HS-27A (cell line): ENCODE measurements at places on chromosomes 13 and 19.

- no peak for DNase-seq
Measured at GRCh38 chr19:39410017-39410830, 2.2 kb upstream of the PLEKHG2 start.

- DNase-seq, result no peak
Measured at GRCh38 chr13:106173346-106173745, 362.1 kb downstream of the EFNB2 start.

DNA sequence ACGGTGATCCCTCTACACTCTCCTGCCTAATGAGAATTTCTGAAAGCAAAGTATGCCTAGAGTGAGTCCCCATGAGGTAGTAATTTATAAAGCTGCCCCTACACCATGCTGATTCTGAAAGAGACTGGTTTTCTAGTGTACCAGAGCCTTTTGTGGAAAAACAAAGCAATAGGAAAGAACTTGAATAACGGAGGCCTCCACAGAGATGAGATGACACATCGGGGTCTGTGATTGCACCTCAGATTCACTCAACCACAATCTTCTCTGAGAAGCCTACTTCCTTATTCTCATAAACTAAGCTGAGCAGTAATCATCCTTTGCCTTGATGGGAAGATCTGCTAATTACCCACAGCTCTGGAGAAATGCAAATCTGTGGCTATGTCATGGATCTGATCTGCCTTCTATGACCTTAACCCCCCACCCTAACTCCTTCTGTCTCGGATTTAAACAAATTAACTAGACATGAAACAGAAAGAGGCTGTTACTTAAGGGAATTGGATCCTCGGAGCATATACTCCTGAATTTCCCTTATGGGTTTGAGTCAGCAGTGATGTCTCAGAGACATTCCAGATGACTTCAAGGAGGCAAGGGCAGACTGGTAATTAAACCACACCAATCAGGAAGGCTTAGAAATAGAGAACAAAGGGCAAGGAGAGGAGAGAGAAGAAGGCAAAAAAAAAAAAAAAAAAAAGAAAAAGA, 128.0 kb downstream of the DCT start:
- no peak for DNase-seq

DNA sequence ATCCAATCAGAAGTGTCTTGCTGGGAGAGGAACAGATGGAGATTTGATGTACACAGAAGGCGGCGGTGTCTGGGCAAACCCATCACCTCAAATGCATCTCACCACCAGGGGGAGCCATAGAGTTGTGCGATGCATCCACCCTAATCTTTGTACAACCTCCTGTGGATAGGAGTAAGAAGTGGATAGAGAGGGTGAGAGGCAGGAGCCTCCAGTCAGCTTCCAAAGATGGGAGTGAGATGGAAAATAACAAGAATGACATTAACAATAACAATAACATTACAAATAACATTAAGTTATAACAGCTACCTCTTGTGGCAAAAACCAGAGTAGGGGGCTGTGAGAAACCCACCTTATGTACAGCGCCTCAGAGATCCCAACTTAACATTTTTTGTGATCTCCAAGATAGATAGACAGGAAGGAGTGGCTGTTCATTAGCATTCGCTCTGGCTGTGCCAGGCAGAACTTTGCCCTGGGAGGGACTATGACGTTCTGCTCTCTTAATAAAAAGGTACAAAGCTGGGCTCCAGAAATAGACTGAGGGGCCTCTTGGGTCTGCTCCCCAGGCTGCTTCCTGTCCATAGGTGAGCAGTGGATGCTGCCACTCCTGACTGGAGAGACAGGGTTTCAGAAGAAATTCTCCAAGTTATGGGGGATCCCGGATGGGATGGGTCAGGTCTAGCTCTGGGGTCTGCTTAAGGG, 5.2 kb upstream of the CEACAM18 start:
- DNase-seq, result peak; percentile 22

DNA sequence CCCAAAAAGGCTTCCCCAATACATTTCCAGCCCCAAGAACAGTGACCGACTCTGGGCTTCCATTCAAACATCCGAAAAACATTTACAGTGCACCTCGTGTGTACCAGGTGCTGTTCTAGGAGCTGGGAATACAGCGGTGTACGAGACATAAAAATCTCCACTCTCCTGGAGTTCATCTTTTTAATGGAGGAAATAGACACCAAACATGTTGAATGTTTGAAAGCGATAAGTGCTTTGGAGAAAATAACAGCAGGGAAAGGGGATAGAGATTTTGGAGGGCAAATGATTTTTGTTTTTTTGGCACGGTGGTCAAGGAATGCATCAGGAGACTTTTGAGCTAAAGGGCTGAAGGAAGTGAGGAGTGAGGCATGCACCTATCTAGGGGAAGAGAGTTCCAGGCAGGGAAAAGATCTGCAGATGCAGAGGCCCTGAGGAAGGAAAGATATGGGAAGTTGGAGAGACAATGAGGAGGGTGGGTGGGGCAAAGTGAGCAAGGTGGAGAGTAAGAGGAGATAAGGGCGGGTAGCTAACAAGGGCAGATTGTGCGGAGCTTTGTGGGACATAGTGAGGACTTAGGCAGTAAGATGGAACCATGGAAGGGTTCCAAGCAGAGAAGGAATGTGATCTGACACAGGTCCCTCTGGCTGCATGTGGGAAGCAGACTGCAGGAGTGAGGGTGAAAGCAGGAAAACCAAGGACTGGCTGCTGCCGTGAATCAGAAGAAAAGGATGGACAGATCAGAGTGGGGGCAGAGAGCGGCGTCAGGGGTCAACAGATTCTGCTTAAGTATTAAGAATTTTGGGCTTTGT, 703 bp upstream of the FBL start:
- DNase-seq, result no peak

- DNase-seq, result peak; percentile 87
Measured at GRCh38 chr19:49847731-49848696, 2.9 kb upstream of the PTOV1 start.

DNA sequence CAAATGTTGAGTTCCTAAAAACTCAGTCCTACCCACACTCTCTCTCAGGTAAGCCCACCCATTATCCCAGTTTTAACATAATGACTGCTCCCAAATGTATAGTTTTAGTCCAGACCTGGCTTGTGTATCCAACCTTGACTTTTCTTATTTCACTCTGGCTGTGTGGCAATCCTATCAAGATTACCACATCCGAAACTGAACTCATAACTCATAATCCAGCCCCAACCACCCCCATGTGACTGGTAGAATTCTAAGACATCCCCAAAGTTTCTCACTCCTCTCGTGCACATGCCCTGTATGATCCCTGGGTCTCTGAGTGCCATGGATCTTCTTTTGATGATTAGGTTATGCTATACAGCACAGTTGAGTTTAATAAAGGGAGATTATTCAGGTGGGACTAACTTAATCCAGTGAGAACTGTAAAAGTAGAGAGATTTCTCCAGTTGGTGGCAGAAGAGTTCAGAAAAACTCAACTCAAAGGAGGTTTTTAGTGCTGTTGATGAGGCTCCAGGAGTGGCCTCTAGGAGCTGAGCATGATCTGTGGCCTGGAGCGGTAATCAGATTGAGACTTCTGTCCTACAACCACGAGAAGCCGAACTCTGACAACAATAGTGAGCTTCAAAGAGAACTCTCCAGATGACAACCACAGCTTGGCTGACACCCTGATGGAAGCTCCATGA, 413.4 kb downstream of the ZNF536 start:
- DNase-seq, result no peak

GRCh38 chr19:15282311-15282705, 50.0 kb downstream of the BRD4 start:
- DNase-seq, result no peak

DNA sequence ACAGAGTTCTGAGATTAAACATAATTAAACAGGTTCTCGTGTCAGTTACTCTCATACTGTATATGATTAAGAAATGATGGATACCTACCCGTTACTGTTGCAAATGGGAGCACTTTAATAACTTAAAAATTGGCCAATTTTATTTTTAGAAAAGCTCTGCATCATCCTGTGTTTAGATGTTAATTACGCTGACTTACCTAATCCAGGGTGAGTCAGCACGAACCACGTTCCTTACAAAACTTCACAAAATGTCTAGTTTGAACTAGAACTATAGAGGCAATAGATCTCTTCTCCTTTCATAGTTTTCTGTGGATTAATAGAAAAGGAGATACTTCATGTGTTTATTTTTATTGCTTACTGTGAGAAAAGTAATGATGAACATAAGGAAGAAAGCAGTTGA, 363.9 kb downstream of the MYO16 start:
- no peak for DNase-seq

DNA sequence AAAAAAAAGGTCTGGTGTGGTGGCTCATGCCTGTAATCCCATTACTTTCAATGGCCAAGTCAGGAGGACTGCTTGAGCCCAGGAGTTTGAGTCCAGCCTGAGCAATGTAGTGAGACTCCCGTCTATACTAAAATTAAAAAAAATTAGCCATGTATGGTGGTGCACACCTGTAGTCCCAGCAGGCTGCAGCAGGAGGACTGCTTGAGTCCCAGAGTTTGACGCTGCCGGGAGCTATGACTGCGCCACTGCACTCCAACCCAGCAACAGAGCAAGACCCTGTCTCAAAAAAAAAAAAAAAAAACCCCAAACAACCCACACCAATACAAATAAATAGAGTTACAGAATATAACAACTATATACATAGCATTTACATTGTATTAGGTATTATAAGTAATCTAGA, 65.7 kb downstream of the MICU2 start:
- no peak for DNase-seq

GRCh38 chr13:89150362-89150761, 1479.2 kb downstream of the SLITRK5 start:
- DNase-seq, result no peak

- DNase-seq, result no peak
Measured at GRCh38 chr19:489418-490196, 6.7 kb upstream of the MADCAM1 start.

DNA sequence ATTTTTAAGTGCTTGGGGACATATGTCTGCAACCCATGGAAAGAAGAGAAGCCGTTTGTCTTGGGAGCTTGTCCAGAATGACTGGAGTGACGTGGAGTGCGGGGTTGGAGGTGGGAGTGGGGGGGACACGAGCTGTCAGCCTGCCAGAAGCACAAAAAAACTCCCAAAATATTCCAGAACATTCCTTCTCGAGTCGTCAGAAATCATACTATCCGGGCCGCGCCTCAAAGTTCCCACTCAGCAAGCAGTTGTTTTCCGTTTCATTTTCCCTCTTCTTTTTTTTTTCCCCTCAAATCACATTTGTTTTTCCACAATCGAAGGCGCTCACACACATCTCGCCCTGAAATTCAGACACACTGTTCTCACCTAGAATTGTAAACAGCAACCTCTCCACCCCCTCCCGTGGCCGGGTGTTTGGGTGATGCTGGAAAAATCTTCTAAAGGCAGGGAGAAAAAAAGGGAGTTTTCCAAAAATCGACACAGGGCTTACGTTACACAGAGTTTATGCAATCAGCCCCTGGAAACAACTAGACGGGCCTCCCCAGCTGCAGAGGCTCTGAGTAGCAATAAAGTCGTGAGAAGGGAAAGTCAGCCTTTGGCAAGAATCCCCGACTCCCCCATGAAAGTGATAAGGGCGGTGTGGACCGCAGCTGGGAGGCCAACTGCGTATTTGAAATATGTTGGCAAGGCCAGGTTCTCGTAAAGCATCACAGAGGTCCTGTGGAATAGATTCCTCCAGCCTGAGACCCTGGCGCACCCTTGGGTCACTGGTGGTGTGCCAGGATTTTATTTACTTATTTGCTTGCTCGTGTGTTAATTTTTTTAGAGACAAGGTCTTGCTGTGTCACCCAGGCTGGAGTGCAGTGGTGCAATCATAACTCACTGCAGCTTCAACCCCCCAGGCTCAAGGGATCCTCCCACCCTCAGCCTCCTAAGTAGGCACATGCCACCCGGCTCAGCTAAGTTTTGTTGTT, 31.2 kb upstream of the KLF2 start:
- peak; percentile 77 for DNase-seq

- DNase-seq, result no peak
Measured at GRCh38 chr13:42548731-42549551, 25.0 kb upstream of the TNFSF11 start.

- DNase-seq, result no peak
Measured at GRCh38 chr13:26719356-26719945, 41.1 kb downstream of the GPR12 start.

DNA sequence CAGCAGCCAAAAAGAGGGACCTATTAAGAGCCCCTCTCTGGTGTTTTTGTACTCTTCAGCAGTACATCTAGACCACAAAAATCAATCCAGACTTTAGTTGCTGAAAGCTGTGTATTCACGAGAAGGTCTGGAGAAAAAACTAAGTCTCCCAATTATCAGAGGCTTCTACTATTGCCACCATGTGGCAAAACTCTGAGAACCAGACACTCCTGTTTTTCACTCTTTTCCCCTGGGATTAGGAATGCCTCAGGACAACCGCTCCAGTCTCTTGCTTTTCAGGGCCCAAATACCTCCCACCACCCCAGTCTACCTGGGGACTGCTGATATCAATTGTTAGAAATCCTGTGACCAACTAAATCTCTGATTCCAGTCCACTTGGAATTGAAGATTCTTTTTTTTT, 30.1 kb upstream of the OBI1 start:
- DNase-seq, result no peak

- no peak for DNase-seq
Measured at GRCh38 chr13:43411211-43411610, 375.6 kb downstream of the ENOX1 start.

DNA sequence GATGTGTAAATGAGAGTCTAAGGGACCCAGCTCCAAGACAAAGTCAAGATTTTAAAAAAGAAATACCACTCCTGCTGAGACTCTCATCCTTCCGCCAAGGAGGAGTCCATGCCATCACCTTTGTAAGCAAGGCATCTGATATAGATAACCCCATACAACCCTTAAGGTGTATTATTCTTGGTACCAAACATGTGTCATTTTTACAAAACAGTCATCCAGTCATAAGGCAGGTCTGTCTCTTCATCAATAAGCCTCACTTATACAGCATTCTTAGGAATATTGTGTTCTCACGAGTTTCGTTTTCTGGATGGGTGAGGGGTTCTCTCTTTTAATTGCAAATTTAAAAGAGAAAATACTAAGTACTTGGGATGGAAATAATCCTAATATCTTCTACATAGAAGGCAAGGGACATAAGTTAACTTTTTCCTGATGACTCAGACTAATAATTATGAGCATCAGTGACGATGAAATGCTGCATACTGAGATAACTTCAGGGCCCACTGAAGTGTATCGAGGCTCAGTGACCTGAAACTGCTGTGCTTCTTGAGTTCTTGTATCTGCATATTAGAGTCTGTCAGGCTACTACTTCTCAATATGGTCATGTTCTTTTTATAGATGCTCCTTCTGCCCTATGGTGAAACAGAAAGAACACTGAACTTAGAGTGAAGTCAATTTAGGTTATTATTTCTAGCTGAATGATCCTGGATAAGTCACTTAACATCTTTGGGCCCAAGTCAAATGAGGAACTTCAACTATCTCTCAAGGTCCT, 166.6 kb downstream of the KLF12 start:
- no peak for DNase-seq
